ENCODE measurements at places on chromosomes 5 and 9.

- peak; percentile 23 for DNase-seq
These were observed 23.9 kb downstream of the C5orf15 start for GRCh38 chr5:133944263-133945185.

- DNase-seq, result no peak
These were observed 17.3 kb downstream of the DAPK1 start for GRCh38 chr9:87515006-87515405.

DNA sequence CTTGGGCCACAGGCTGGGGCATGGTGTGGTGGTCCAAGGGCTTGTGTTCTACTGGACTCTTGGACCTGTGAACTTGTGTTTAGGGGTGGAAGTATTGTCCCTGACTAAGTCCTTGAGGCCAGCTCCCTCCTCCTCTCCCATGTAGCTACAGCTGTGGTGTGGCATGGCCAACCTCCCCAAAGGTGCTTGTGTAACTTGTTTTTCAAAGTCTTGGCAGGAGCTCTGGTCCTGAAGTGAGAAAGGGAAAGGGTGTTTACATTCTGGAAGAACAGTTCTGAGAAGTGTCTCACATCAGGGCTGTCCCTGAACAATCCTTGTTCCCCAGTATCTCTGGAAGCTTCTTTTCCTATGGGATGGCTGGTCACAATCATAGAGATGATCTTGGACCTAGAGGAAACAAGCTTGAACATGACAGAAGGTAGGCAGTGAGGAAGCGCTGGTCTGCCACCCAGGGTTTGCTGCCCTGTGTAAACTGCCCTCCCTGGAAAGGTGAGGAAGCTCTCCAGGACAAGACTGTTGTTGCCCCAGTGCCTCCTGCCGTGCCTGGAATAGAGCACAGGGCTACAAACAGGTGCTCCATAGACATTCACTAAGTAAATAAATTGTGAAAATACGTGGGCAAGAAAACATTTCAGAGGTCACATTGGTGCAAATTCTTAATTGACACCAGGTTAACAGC is 64.6 kb upstream of the KLF9 start:
- peak; percentile 59 for DNase-seq

DNA sequence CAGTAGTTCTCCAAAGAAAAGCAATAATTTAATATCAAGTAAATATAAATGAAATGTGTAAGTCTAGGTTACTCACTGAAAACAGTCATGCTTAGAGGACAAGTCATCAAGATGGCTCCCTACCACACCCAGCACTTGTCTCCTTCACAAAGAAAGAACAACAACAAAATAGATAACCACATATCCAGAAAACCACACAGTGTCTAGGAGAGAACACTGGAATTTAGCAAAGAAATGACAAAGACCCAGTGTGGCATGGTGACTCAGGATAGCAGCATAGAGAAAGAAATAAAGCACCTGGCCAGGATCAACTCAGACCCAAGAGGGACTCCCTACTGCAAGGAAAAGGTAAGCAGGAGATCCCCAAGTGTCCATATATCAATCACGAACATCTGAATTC is 356.2 kb downstream of the TMEM161B start:
- DNase-seq, result no peak

DNA sequence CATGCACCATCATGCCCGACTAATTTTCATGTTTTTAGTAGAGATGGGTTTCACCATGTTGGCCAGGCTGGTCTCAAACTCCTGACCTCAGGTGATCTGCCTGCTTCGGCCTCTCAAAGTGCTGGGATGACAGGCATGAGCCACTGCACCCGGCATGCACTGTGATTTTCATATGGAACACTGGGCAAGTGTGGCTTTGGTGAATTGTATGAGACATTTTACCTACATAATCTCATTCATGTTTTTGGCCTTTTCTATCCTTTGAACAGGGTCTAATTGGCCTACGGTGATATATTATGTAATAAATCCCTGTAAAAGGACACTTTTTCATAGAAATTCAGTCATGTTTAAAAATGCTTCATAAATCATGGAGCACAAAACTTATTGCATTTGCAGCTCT is 128.7 kb upstream of the SEMA6A start:
- DNase-seq, result no peak

DNA sequence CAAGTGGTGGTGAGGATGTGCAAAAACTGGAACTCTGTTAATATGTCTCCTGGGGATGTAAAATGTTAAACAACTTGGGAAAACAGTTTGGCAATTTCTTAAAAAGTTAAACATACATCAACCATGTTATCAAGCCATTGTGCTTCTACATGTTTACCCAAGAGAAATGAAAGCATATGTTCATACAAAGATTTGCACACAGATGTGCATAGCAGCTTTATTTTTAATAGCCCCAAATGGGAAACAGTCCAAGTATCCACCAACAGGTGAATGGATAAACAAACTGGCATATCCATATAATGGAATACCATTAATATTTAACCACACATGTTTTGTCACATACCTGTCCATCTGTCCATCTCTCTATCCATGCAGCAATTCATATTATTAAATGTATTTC is 6.2 kb downstream of the VPS13A start:
- no peak for DNase-seq

GRCh38 chr9:96321515-96321914 is 19.5 kb upstream of the HSD17B3 start:
- DNase-seq, result no peak

DNA sequence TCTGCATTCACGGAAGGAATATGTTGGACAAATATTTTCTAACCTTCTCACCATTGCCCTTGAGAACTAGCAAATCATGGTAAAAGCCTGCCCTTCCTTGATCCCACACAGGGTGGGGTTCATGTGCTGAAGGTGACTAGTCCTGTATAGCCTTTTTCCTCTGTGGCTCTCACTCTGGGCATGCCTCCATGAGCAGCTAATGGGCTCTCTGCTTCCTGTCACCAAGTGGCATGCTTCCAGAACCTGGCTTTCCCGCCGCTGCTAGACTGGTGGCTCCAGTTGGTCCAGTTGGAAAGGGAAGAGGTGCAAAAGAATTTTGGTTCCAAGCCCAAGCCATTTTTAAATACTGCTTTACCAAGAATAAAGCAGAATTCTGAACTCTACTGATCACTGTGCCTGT is 35.5 kb downstream of the FBXO10 start:
- no peak for DNase-seq

GRCh38 chr5:130277002-130277401 is 372.7 kb downstream of the CHSY3 start:
- DNase-seq, result no peak

- no peak for DNase-seq
These were observed 13.3 kb downstream of the HMMR start for GRCh38 chr5:163473635-163474243.

DNA sequence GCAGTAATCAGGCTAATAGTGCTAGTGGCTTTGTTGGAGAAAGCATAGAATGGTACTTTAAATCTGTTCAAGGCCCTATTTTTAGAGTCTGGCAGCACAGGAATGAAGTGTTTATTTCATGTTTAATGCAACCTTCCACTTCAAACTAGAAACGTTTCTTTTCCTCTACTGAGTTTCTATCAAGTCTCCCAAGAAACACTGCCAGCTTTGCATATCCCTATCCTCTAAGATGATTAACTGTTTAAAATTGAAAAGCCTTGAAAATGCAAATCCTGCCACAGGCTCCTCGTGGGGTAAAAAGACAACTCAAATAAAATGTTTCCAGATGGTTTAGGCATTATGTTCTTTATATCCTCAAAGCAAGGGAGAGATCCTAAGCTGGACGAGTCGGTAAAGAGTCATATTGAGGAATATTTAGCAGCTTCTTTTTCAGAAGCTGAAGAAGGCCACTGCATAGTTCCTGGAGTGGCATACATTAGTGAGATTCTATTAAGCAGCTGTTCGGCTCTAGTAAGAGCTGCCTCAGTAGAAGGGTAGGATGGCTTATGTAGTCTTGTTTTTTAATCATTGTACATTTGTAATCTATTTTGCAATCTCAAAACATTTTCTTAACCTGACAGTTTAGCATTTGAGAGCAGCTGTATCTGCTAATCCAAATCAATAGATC is 251.2 kb downstream of the CHSY3 start:
- DNase-seq, result no peak

DNA sequence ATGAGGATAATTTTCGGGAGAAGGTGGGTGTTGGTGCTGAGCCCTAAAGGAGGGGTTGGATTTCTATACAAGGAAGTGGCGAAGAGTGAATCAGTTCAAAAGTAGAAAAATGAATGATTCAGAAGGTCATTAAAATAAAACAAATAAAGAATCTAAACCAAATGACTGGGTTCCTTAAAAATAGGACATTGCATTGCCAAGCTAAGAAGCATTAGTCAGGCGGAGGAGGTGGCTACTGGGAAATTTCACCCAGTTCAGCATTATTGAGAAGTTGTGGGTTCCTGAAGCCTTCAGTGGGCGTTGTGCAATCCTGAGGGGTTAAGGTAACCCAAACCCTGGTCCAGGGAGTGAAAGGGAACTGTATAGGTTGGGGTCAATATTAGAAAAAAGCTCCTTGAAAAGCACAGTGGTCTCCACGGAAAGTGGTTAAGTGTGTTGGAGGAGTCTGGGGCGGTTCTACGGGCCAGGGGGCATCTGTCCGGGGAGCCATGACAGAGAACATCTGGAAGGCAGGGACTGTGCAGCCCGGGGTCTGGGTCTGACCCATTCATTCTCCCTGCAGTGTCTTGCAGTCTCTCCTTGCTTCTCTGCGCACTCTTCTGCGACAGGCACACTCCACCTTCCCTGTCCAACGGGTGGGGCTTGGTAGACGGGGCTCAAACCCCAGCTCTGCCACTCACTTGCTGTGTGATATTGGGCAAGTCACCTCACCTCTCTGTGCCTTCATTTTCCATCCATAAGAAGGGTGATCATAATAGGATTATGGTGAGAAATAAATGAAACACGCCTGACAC is 27.6 kb upstream of the DUSP1 start:
- peak; percentile 94 for DNase-seq

- no peak for DNase-seq
These were observed 288.5 kb downstream of the SLIT3 start for GRCh38 chr5:169012450-169012849.

- DNase-seq, result no peak
These were observed 27.8 kb downstream of the GSN start for GRCh38 chr9:121295662-121296191.

- DNase-seq, result no peak
These were observed 149.0 kb upstream of the PCA3 start for GRCh38 chr9:76615177-76615603.

GRCh38 chr9:36793277-36793676 is 220.6 kb downstream of the MELK start:
- no peak for DNase-seq

GRCh38 chr5:142046191-142046590 is 33.4 kb upstream of the GNPDA1 start:
- no peak for DNase-seq

- DNase-seq, result no peak
These were observed 96.8 kb downstream of the C9orf50 start for GRCh38 chr9:129523943-129524581.

DNA sequence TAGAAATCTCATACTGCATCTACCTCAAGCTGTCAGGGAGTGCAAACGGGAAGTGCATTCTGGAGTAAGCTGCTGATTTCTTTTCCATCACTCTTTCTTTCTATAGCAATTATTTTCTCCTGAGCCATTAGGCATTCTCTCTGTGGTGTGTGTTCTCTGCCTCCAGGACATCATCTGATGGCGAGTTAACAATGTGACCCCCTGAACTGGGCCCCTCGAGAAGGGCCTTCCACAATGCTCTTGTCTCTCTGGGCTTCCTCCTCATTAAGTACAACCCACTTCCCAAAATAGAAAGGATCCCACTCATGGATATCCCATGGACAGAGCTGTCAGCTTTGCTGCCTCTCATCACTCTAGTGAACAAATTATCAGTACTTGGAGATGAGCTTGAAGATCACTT is 96.7 kb upstream of the PRRC1 start:
- DNase-seq, result no peak

DNA sequence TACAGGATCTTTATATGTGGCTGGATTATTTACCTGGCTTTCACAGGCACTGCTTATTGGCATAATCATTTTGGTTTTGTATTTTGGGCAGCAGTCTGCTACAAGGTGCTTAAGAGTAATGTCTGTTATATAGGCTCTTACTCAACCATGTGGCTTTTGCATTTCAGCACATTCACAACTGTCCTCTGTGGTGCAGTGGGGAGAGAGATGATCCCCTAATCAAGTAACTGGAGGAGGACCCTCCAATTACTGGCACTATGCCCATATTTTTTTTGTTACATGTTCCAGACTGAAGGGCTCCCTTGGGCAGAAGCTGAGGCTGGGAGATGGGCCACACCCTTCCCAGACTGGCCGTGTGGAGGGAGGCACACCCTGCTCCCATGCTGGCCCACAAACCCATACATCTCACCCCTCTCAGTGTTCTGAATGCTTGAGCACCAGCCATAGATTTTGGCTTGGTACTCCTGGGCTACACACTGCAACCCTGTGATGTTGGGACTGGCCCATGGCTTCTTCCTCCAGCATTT is 173.5 kb downstream of the FAM174A start:
- no peak for DNase-seq

DNA sequence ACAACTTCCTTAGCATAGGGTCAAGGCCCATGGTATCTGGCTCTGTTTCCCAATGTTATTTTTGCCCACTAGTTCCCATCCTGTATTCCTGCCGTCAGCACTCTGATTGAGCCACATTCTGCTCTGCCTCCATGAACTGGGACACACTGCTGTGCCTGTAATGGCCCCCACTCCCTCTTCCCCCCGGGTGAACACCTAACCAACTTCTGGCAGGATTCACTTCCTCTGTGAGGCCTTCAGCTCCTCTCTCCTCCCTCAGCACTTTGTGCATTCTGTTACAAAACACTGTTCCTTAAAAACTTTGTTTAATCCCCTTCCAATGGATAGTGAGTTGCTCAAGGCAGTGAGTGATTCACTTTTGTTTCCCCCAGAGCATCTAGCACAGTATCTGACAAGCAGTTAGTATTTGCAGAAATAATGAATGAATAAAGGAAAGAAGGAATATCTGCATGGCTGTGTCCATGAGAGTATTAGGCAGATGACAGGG is 183.6 kb downstream of the EFNA5 start:
- peak; percentile 70 for DNase-seq

- no peak for DNase-seq
These were observed 135.9 kb downstream of the GABRB2 start for GRCh38 chr5:161410640-161411039.

GRCh38 chr5:41918105-41918504 is 7.0 kb upstream of the FBXO4 start:
- no peak for DNase-seq

- no peak for DNase-seq
These were observed 544 bp downstream of the FNBP1 start for GRCh38 chr9:130042406-130042884.

GRCh38 chr9:123605286-123605685 is 249.3 kb downstream of the CRB2 start:
- no peak for DNase-seq

DNA sequence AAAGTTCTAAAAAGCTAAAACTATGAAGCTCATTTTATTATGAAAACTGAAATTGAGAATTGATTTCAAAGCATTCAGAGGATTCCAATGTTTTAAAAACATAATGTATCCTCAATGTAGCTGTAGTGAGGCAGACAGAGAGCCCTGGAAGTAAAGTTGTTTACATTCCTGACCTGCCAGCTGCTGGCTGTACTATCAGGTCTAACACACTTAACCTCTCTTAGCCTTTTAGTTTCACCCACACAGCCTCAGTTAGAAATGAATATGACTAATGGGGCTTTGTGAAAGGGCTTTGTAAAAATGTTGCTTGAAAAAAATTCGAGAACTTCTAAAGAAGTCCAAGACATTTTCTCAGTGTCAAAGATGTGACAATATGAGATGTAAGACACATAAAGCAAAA is 122.6 kb downstream of the FBXL17 start:
- peak; percentile 60 for DNase-seq

GRCh38 chr5:75507841-75508240 is 3.6 kb downstream of the CERT1 start:
- no peak for DNase-seq
